ENCODE measurements at places on chromosomes 6 and 20. TPM values are rescaled to one million over a fixed set of nuclear protein-coding genes. Genes with fewer than 3 reads are reported as not detected.

GRCh38 chr6:41074692-41075436, 2.1 kb downstream of the NFYA start:
- peak overlapping the region; percentile 93 for H3K27ac ChIP-seq
- H3K36me3 ChIP-seq, result peaks cover 4% of the 10 kb centered on the region
- peak overlapping the region; percentile 86 for H3K4me3 ChIP-seq
- peaks cover 34% of the 10 kb centered on the region for H3K4me1 ChIP-seq

- peak; percentile 30 for DNase-seq
- H3K4me1 ChIP-seq, result peaks cover 41% of the 10 kb centered on the region
- peak overlapping the region; percentile 98 for H3K27ac ChIP-seq
- peaks cover 3% of the 10 kb centered on the region for H3K36me3 ChIP-seq
These were observed 1.1 kb upstream of the PHF10 start for GRCh38 chr6:169725125-169726048.

DNA sequence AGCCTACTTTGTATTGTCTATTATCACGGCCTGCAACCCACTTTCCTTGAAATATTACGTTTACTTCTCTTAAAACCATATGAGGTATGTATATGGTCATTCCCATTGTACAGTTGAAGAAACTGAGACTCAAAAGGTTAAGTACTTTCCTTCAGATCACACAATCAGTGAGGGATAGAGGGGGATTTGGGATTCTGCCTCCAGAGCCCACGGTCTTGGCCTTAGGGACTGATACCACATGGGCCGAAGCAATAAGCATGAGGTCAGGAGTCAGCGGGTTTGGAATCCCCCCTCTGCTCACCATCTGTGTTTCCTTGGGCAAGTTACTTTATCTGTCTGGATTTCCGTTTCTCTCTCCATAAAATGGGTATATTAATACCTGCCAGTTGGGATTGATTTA, 19.4 kb upstream of the EPB41L1 start:
- no peak overlapping the region for H3K27ac ChIP-seq
- no peaks in the 10 kb centered on the region for H3K4me1 ChIP-seq
- no peaks in the 10 kb centered on the region for H3K27me3 ChIP-seq
- H3K36me3 ChIP-seq, result no peaks in the 10 kb centered on the region
- DNase-seq, result no peak
- H3K4me3 ChIP-seq, result no peak overlapping the region

- DNase-seq, result no peak
- H3K4me3 ChIP-seq, result no peak overlapping the region
- no peaks in the 10 kb centered on the region for H3K36me3 ChIP-seq
- no peak overlapping the region for H3K27ac ChIP-seq
These were observed 12.2 kb upstream of the TAF8 start for GRCh38 chr6:42038163-42038562.

DNA sequence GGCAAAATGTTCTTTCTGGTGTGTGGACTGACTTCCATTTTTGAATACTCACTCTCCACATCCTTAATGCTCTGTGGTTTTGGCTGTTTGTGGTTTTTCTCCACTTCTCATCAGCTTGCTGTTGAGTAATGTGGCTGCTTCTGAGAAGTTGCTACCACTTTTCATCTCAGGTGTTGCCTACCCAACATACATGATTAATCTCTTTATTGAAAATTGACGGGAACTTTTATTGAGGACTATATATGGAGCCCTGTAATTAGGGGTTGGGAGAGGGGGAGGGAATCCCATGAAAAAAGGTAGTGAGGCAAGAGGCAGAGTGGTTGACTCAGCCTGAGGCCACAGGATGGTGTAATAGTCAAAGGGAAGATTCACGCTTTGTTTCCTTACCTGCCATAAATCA, 17.6 kb downstream of the IL22RA2 start:
- no peaks in the 10 kb centered on the region for H3K4me1 ChIP-seq
- no peaks in the 10 kb centered on the region for H3K36me3 ChIP-seq
- DNase-seq, result no peak
- H3K27ac ChIP-seq, result no peak overlapping the region

GRCh38 chr20:44137266-44137801, 49.7 kb downstream of the JPH2 start:
- no peaks in the 10 kb centered on the region for H3K36me3 ChIP-seq
- no peak overlapping the region for H3K4me3 ChIP-seq
- DNase-seq, result peak; percentile 12
- peak overlapping the region; percentile 64 for H3K27ac ChIP-seq
- no peaks in the 10 kb centered on the region for H3K27me3 ChIP-seq

- no peak overlapping the region for H3K27ac ChIP-seq
- H3K4me3 ChIP-seq, result no peak overlapping the region
- H3K4me1 ChIP-seq, result no peaks in the 10 kb centered on the region
- no peak for DNase-seq
- no peaks in the 10 kb centered on the region for H3K27me3 ChIP-seq
These were observed 345.8 kb upstream of the PRND start for GRCh38 chr20:4375881-4376280.

- no peak for DNase-seq
- no peaks in the 10 kb centered on the region for H3K27me3 ChIP-seq
- peaks cover 18% of the 10 kb centered on the region for H3K36me3 ChIP-seq
- no peak overlapping the region for H3K27ac ChIP-seq
- no peaks in the 10 kb centered on the region for H3K4me1 ChIP-seq
- no peak overlapping the region for H3K4me3 ChIP-seq
These were observed 9.2 kb downstream of the GGT7 start for GRCh38 chr20:34863421-34863965.

DNA sequence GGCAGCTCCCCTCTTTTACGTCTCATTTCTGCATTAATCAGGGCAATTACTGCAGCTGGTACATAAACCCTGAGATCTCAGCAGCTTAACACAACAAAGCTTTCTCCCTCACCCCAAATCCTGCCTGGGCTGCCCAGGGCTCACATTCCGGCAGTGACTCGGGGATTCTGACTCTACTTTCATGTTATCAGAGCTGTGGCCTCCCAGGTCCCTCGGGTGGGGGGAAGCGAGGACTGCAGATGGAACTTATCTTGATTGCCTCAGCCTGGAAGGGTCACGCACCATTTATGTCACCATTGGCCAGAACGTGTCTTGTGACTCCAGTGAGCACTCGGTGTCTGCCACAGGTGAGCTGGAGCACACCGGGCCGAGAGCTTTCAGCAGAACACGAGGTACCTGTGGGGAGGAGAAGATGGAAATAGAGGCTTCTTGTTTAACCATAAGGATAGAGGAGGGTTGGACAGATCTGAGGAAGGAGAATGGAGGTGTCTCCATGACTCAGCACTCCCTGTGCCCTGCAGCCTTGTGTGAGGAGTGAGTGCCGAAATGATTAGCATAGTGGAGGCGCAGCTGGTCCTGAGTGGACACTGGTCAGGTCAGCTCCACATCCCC, 88.5 kb upstream of the EXOC2 start:
- H3K27me3 ChIP-seq, result peaks cover 8% of the 10 kb centered on the region
- no peaks in the 10 kb centered on the region for H3K36me3 ChIP-seq
- no peaks in the 10 kb centered on the region for H3K4me1 ChIP-seq
- H3K4me3 ChIP-seq, result no peak overlapping the region
- no peak overlapping the region for H3K27ac ChIP-seq

- peak within 1 kb of the TSS; percentile 94 for H3K4me3 ChIP-seq
- H3K36me3 ChIP-seq, result peaks cover 1% of the 10 kb centered on the region
- H3K4me1 ChIP-seq, result peaks cover 28% of the 10 kb centered on the region
- peak; percentile 87 for DNase-seq
- H3K27ac ChIP-seq, result peak within 1 kb of the TSS; percentile 98
These were observed at the start of gene FBXO30 for GRCh38 chr6:145814501-145815308. Gene FBXO30 (minus strand): TSS chr6:145814795. CDS start chr6:145806405, 8,390 bp downstream.

DNA sequence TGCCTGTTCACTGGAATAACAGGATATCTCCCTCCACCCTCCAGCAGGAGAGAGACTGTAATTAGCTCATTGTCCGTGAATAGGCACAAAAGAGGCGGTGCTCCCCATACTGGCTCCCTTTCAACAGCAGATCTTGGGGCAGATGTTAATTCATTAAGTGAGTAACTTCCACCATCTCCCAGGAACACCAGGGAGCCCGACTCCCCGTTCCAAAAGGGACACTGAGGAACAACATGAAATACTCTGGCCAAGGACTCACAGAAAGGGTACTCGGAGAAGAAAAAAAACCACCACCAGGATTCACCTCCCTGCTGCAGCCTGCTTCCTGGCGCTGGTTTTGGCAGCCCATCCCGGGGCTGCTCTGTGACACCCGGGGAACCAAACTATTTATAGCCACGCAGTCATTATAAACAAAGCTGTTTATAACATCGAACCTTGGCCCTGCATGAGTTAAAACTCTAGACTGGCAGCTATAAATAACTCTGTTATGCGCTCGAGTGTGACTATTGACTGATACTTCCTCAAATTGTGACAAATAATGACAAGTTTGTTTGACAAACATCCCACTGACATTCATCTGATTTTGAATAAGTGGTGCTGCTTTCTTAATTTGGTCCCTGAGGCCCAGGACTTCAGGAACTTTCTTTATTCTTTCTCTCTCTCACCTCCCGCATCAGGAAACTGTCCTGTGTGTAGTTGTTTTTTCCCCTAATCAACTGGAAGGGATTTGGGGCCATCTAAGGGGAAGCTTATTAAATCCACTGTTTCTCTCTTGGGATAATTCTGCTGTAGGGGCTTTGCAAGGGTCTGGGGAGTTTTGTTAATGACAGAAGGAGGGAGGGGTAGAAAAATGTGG, 521.6 kb downstream of the CD83 start:
- no peak for DNase-seq
- H3K4me3 ChIP-seq, result no peak overlapping the region
- peaks cover 8% of the 10 kb centered on the region for H3K27me3 ChIP-seq
- peaks cover 28% of the 10 kb centered on the region for H3K4me1 ChIP-seq

DNA sequence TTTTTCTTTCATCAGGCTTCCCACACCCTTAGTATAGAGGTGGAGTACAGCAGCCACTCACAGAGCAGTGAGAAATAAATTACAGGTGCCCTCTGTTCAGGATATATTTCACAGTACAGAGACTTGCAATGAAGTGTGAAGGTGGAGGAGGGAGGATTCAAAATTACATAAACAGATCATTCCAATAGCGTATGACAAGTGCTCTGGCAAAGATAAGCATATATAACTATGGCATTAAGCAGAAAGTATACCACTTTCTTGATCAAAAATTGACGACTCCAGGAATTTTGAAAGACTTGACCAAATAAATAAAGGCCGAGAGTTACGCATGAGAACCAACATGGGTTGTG, 108.7 kb downstream of the GPX5 start:
- peak overlapping the region; percentile 78 for H3K4me3 ChIP-seq
- H3K4me1 ChIP-seq, result peaks cover 14% of the 10 kb centered on the region
- H3K27me3 ChIP-seq, result peaks cover 24% of the 10 kb centered on the region
- DNase-seq, result no peak
- no peak overlapping the region for H3K27ac ChIP-seq
- H3K36me3 ChIP-seq, result no peaks in the 10 kb centered on the region

DNA sequence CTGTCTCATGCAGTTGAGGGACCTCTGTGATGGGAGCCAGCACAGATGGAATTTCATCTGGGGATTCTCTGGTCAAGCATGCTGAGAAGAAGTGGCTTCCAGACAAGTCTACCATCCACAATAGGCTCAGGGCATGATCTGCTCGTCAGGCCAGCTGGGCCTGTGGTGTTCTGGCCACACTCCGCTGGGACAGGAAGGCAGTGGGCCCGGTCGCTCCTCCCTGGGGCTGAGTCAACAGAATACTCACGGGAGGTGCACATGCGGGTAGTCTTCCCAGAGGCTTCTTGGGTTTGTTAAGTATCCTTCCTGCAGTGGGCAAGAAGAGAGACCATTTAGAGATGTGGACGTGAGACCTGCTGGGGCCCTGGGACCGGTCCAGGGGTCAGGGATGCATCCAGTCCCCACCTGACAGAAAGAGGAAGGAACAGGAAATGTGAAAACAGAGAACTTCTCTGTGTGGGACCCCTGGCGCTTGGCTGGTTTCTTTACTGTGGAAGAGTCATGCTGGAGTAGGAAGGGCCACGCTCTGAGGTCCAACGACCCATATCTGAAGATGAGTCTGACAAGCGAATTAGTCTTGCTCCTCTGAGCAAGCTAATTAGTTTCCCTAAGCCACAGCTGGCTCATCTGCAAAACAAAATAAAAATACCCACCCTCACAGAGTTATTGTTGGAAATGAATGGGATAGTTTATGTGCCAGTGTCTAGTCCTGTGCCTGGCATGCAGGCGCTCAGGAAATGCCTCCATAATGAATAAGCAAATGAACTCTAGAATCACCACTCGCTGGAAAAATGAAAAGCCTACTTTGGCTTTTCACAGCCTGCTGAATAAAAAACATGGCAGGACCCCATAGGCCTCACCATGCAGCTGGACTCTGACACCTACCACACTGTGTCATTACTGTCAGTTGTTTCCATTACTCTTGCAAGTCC, 67.3 kb downstream of the TRAM2 start:
- H3K4me1 ChIP-seq, result no peaks in the 10 kb centered on the region
- no peak overlapping the region for H3K4me3 ChIP-seq
- peaks cover 6% of the 10 kb centered on the region for H3K36me3 ChIP-seq
- H3K27me3 ChIP-seq, result no peaks in the 10 kb centered on the region

- no peak overlapping the region for H3K27ac ChIP-seq
- H3K27me3 ChIP-seq, result no peaks in the 10 kb centered on the region
- no peak for DNase-seq
- peaks cover 5% of the 10 kb centered on the region for H3K4me1 ChIP-seq
These were observed 1196.7 kb upstream of the CITED2 start for GRCh38 chr6:140571145-140571544.

DNA sequence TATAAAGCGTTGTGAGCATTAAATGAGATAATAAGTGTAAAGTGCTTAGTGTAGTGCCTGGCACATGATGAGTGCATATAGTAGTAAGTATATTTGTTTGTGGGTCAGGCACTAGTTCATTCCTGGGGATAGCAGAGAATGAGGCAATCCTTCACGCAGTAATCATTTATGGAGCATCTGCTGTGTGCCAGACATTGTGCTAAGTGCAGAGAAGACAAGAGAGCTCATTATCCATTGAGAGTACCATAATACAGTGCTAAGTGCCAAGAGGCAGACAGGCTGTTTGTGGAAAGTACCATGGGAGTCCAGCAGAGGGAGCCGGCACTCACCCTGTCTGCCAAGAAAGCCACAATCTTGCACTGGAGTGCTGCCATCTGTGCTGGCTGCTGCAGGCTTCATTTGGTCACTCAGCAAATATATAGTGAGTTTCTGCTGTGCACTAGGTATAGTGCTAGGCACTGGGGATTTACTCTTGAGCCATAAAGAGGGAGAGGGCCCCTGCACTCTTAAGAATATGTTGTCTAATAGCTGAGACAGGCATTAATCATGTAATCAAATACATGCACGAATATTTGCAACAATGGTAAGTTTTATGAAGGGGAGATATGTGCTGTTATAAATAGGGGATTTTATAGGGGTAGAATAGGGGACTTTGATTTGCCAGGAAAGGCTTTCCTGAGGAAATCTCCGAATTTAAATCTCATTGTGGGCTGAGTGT, 12.9 kb upstream of the MROH8 start:
- H3K36me3 ChIP-seq, result peaks cover 6% of the 10 kb centered on the region
- no peaks in the 10 kb centered on the region for H3K27me3 ChIP-seq
- peaks cover 10% of the 10 kb centered on the region for H3K4me1 ChIP-seq
- peak overlapping the region; percentile 22 for H3K27ac ChIP-seq
- no peak overlapping the region for H3K4me3 ChIP-seq

GRCh38 chr6:20771409-20771808, 237.2 kb downstream of the CDKAL1 start:
- no peak for DNase-seq
- H3K27me3 ChIP-seq, result no peaks in the 10 kb centered on the region
- H3K36me3 ChIP-seq, result no peaks in the 10 kb centered on the region
- H3K4me3 ChIP-seq, result no peak overlapping the region
- H3K27ac ChIP-seq, result no peak overlapping the region

- H3K27me3 ChIP-seq, result no peaks in the 10 kb centered on the region
- no peak overlapping the region for H3K4me3 ChIP-seq
- peaks cover under 1% of the 10 kb centered on the region for H3K4me1 ChIP-seq
- H3K36me3 ChIP-seq, result no peaks in the 10 kb centered on the region
These were observed 17.2 kb downstream of the TMEM200A start for GRCh38 chr6:130382872-130383490.

SLC32A1 gene
- not detected for total RNA-seq

EYS gene
- 0.46 TPM for total RNA-seq

CGA gene
- total RNA-seq, result 5.5 TPM

SLC13A3 gene
- total RNA-seq, result 5.0 TPM

SFTA2 gene
- 2.6 TPM for total RNA-seq

TCF21 gene
- not detected for total RNA-seq

POPDC3 gene
- 1.3 TPM for total RNA-seq

WFDC12 gene
- total RNA-seq, result not detected

TCP11 gene
- not detected for total RNA-seq
